ENCODE measurements at places on chromosomes 5 and 9.

- DNase-seq = no peak
These were observed 136.9 kb downstream of the OLFM1 start for GRCh38 chr9:135224286-135224877.

- no peak for DNase-seq
These were observed 68.7 kb downstream of the SHB start for GRCh38 chr9:38000332-38000731.

GRCh38 chr5:168681556-168682183, 102.5 kb upstream of the PANK3 start:
- peak; percentile 68 for DNase-seq

GRCh38 chr5:32462618-32463017, 18.1 kb upstream of the ZFR start:
- DNase-seq = peak; percentile 48

GRCh38 chr5:95048628-95049027, 236.3 kb downstream of the MCTP1 start:
- no peak for DNase-seq

DNA sequence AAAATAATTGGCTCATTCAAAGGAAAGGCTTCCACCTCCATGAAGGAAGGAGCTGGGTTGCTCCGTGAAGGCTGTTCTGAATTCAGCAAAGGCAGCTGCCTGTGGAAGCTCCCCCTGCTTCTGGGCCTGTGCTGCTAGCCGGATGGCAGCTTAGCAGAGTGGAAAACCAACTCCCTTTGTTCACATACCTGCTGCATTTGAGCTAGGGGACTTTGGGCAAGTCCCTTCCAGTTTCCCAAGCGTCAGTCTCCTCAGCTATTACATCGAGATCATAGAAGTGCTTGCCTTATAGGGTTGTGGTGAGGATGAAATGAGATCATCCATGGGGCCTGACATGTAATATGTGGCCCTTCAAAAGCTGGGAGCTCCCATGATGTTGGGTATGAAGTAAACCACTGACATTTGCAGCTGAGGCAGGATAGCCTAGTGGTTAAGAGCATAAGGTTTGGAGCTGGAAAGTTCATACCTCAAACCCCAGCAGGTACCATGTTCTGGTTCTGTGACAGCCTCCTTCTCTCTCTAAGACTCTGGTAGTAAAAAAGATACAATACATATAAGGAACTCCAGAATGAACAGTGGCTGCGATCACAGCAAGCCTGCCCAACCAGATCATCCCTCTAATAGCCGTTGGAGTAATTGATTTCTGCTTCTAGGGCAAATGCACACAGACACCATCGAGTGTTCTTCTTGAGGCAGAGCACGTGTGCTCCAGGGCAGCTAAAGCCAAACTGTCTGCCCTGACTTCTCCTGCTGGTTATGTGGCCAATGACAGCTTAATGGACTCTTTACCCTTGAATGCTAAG, 11.0 kb upstream of the DENND1A start:
- no peak for DNase-seq

GRCh38 chr5:33696411-33696810, 195.4 kb downstream of the ADAMTS12 start:
- no peak for DNase-seq

GRCh38 chr5:6408260-6408596, 29.9 kb upstream of the MED10 start:
- no peak for DNase-seq
